ENCODE measurements at places on chromosomes 7 and 10.

DNA sequence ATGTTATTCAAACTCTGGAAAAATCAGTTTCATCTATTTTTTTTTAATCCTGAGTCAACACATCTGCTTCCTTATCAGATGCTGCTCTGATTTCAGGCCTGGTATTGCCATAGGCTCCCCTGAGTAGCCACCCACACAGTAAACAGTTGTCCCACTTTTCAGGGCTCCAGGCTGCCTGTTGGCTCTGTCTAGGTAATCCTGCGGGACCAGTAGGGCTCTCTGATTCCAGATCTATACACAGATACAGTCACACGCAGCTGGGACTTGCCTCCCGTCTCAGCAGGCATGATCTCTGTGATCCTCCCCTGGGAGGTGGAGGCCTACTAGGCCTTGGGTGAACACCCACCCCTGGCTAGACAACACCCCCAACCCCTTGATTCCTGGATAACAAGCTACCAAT lies 206.1 kb downstream of the CREB5 start:
- DNase-seq: no peak

- DNase-seq: no peak
These were observed 180.8 kb upstream of the SLC26A5 start for GRCh38 chr7:103626776-103627175.

- DNase-seq: no peak
These were observed 68.7 kb downstream of the CAMK1D start for GRCh38 chr10:12418000-12418399.

GRCh38 chr7:6614953-6615722 lies at the start of gene ZNF853:
ZNF853 (plus strand) TSS chr7:6615610; CDS start chr7:6616175, 565 bp downstream.
- no peak for DNase-seq

DNA sequence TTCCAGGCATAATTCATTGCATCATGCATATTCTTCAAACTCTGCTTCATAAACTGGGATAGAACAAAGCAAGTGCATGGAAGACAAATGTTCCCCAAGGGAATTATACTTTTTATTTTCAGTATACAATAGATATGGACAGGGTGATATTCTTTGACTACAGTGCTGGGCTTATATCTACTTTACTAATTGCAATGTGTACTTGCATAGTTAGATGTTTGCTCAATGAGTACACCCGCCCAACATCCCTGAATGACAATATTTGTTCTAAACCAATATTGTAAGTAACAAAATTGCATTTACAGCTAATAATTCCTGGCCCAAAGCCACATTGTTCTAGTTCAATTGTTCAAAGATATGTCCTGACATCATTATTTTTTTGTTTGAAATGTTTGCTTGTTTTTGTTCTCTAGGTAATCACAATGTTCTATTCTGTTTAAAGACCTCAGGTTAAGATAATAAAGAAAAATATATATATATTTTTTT lies 171.4 kb downstream of the PTN start:
- no peak for DNase-seq
